ENCODE measurements at places on chromosomes 7 and 10. TPM values are rescaled to one million over a fixed set of nuclear protein-coding genes. Genes with fewer than 3 reads are reported as not detected.

The COL17A1 gene
- total RNA-seq: not detected

The MYL10 gene
- total RNA-seq: not detected

The AGBL3 gene
- total RNA-seq: 2.8 TPM

The CTNNA3 gene
- total RNA-seq: 0.61 TPM

The IKZF5 gene
- 12.0 TPM for total RNA-seq

The KIAA1549 gene
- 1.1 TPM for total RNA-seq

The SKIDA1 gene
- 0.29 TPM for total RNA-seq
